ENCODE measurements at places on chromosomes 4 and X. TPM values are rescaled to one million over a fixed set of nuclear protein-coding genes. Genes with fewer than 3 reads are reported as not detected.

GRCh38 chr4:9758641-9759317 lies 22.7 kb upstream of the DRD5 start:
- DNase-seq, result no peak

DNA sequence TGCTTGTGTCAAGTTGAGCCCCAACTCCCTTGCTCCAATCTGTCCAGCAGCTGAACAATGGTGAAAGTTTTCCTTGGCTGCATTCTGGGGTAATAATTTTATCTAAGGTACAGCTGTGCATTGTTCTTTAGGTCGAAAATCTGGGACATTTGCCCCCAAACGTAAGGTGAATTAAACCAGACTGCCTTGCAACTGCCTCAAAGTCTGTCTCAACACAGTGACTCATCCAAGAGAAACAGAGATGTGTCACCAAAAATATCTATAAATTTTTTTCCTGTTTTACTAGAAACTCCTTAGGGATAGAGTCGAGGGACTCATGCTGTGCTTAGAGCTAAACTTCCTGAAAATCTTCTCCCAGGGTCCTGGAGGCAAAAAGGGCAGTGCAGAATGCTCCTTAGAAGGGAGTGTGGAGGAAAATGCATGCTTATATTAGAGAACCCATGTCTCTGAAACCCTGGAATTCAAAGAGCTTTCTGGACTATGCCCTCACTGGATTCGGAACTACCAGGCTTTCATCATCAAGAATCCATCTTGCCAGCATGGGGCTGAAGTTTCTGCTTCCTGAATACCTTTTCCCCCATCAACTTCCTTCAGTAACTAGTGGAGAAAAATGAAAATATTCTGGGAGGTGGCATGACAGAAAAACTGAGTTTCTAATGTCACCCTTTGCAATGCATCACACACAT lies 115.7 kb downstream of the PALLD start:
- DNase-seq, result no peak

DNA sequence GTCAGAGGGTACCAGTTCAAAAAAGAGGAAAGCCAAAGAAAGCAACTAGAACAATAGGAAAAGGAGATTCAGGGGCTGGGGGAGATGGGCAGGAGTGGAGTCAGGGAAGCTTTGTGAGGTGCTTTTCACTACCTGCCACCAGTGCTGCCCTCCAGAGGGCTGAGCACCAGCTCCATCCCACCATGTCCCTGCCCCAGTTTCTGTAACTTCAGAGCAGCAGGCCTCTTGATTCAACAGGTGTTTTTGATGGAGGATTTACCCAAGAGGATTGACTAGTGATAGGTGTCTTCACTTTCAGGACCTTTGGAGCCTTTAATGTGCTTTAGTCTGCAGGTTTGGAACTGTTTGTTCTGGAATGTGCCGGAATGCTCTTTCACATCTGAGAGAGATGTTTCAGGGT lies 12.1 kb downstream of the KIT start:
- DNase-seq, result no peak

DNA sequence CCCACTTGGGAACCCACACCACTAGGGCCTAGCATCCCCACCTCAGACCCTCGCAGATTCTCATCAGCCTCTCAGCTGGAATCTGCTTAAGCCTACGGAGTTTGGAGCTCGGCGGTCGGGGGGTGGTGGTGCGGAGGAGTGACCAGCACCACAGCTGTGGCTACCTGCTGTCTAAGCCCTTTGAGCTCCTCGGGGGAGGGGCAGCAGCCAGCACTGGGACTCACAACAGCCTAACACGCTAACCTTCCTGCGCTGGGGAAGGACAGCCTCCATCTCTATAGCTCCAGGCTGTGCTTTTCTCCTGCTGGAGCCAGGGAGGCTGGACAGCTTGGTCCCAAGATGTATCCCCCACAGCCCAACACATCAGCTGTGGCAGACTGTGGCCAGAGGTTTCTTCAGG lies 281.5 kb downstream of the USP46 start:
- no peak for DNase-seq

Gene PAK3
- 1.0 TPM for total RNA-seq

DNA sequence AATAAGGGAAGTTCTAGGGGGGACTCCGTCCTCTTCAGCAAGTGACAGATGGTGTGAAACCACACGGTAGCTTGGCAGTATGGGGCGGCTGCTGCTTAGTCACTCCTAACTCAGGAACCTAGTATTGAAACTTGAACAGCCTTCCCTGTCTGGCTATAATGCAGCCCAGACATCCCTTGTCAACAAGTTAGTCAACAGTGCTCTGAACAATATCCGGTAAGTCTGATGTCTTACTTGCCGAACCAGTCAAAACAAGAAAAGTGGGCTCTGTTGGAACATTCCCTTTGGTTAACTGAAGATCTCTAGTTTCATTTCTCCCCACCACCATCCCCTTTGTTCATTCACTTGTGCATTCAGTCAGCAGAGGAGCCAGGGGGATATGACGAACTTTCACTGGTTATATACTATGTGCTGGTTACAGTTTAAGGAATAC lies 18.7 kb upstream of the CXCL13 start:
- DNase-seq, result no peak

Gene ODAPH
- not detected for total RNA-seq

DNA sequence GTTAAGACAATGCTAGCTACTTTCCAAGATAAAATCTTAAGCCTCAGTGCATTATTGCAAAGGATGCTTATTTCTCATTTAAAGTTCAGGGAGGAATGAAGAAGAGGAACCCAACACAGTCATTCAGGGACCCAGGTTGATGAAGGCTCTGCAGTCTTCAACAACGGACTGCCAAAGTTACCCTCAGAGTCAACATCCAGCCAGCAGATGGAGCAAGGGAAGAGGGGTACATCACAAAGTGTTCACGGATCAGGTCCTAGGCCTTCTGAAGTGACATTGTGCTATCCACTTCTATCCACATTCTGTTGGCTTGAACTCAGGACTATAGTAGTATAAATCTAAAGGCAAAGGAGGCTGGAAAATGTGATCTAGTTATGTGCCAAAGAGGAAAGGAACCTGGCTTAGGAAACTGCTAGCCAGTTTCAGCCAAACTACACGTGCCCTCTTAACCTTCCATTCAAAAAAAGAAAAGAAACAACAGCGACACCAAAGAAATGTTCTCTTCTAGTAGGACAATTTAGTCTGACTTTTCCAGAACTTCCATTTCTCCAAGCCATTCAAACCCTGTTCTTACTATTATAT lies 28.8 kb downstream of the NKX6-1 start:
- no peak for DNase-seq

DNA sequence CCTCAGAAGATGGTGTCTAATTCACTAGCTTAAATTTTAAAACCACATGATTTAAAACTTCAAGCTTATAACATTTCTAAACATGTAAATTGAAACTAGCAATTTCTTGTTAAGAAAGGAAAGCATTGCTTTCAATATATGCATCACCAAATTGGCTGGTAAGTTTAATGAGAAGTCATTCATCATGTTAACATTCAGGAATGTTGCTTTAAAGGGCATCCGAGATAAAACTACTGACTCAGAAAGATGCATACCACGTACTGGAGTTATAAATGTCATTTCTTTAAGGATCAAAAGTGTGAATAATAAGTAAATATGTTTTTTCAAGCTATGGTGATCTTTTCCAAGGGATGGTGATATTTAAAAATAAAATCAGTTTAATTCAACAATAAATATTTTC lies 83.3 kb upstream of the VCX2 start:
- no peak for DNase-seq

Gene SYNPO2
- total RNA-seq, result 735 TPM

DNA sequence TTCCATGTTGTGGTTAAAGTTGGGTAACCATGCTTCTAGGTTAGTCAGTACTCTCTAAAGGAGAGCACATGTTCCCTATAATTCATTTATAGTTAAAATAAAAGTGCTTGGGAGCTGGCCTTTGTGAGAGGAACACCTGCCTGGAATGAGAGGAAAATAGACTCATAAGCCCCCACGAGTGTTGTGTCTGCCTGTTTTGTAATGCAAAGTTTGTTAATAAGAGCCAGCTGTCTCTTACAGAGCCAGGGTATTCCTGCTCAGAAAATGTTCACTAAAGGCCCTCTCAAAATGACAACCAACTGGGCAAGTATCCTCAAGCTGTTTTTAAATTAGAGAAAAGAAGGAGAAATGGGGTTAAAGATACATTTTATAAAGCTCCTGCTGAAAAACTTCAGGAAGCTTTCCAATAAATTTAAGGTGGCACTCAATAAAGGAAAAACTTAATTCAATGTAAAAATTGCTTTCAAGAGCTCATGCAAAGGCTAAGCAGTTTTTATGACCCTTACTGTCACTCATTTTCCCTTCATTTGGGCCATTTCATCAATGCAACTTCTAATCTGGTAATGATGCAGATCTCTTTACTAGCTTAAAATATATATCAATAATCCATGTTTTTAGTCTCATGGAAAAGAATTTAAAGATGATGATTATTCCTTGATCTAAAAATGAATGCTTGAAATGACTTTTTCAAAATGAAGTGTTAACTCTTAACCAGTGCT lies 793.6 kb downstream of the STPG2 start:
- DNase-seq, result no peak

DNA sequence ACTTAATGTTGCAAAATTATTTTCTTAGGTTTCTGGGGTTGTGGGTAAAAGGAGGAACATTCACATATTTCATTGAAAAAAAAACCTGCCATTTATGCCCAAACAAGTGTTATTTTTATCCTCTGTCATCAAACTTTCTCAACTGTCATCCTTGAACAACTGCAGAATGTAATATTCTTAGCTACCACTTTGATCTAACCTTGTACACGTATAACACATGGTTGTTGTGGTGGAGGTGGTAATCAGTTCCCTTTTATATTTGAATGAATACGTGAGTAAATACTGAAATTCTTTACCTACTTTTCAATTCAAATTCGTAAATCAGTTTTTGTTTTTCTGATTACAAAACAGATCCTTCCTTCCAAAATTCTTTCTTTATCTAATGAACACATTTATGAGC lies 3.8 kb upstream of the AMMECR1 start:
- no peak for DNase-seq

- DNase-seq, result no peak
These were observed 19.3 kb downstream of the SLC25A53 start for GRCh38 chrX:104137496-104137895.

GRCh38 chr4:1826531-1827350 lies 29.2 kb downstream of the LETM1 start:
- no peak for DNase-seq

- DNase-seq, result no peak
These were observed 72.3 kb upstream of the KIT start for GRCh38 chr4:54585321-54586000.

GRCh38 chrX:69136546-69137331 lies 28.5 kb downstream of the PJA1 start:
- DNase-seq, result no peak

Gene OPN1MW2
- total RNA-seq, result not detected

Gene RAB33B
- 9.8 TPM for total RNA-seq

GRCh38 chrX:152824841-152825374 lies 5.6 kb downstream of the CETN2 start:
- no peak for DNase-seq
